ENCODE measurements at places on chromosomes 6 and 20.
A peak's percentile ranks its signal among the peaks of the same experiment; 100 is the strongest.

DNA sequence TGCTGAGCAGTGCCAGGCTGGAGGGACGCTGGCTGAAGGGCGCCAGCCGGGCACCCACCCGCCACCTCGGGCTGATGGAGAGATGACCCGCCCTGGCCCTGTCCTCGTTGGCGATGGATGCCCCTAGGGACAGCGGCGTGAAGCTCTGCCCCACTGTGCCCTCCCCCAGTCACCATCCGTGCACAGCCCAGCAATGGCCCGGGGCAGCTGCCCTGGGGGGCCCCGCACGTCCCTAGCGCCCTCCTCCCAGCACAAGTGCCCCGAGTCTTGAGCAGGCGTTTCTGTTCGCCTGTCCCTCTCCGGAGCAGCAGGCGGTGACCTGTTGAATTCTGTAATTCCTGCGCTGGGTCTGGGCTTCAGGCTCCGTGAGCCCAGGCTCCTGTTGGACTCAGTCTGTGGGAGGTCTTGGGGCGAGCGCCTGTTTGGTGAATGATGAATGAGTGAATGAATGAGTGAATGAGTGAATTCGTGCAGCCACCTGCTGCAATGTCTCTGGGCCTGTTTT, 36.8 kb upstream of the CHRNA4 start:
- DNase-seq = no peak

DNA sequence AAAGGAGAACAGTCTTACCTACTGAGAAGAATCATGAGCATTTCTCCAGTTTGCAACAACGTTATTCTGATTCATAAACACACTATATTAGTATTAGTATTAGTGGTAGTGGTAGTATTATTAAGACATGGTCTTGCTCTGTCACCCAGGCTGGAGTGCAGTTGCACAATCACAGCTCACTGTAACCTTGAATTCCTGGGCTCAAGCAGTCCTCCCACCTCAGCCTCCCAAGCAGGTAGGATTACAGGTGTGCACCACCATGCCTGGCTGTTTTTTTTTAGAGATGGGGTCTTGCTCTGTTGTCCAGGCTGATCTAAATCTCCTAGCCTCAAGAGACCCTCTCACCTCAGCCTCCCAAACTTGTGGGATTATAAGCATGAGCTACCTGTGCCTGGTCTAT, 363.5 kb downstream of the SAMD5 start:
- no peak for DNase-seq

- no peak for DNase-seq
Observed at GRCh38 chr20:16301986-16302385, 271.3 kb downstream of the KIF16B start.

- no peak for DNase-seq
Observed at GRCh38 chr20:53163486-53163885, 191.3 kb downstream of the TSHZ2 start.

GRCh38 chr6:56814802-56815201, 140.1 kb upstream of the BEND6 start:
- no peak for DNase-seq

DNA sequence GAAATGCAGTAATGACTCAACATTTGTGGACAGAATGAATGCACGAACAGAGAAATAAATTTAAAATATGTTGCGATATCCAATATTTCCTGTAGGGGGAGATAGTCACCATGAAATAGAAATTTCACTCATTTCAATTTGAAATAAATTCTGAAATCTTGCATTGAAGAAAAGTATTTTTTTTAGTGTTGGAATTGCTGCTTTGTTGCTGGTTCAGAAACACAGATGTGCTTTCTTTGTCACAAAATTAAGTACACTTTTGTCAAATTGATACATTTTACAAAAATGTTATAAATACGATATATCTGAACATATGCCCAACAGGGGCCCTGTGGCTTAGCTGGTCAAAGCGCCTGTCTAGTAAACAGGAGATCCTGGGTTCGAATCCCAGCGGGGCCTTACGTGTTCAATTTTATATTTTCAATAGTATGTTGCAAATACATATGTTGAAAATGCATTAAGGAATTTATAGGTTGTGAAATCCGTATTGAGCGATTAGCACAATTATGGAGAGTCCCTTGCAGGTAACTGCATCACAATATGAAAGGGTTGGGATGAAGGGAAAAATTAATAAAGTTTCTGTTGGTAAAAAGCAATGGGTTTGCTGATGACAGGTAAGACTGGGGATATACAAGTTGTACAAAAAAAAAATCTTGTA, 85.4 kb upstream of the PRSS16 start:
- DNase-seq = no peak

DNA sequence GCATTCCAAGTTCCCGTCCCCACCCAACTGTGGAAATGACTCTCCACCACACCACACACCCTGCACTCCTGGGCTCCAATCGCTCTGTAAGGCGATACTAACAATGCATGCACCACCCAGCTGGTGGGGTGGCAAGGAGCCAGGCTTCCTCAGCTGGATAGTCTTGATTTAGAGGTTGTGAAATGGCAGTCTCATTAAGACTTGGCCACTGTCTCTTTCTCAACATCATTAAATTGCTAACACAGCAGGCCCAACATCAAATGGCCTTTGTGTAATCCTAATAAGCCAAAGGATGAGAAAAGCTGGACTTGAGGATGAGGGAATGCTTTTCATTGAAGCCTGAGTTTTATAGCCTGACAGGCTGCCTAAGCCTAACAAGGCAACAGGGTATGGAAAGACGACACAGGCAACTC, 223.7 kb downstream of the GMDS start:
- DNase-seq = no peak

- no peak for DNase-seq
Observed at GRCh38 chr6:1633366-1634021, 23.8 kb downstream of the FOXC1 start.

DNA sequence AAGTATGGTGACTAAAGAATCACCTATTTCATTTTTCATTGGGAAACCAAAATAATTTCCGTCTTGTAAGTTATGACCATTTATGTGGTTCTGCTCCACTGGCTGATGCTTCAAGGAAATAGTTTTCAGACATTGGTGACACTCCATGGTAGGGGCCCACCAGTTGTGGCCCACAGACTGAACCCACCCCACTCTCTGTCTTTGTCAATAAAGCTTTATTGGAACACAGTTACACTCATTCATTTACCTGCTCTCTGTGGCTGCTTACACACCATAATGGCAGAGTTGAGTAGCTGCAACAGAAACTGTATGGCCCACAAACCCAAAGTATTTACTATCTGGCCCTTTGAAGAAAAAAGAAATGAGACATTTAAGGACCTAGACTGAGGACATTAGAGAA, 78.5 kb downstream of the TBC1D7 start:
- no peak for DNase-seq

- no peak for DNase-seq
Observed at GRCh38 chr6:138026342-138026741, 80.9 kb downstream of the PERP start.

DNA sequence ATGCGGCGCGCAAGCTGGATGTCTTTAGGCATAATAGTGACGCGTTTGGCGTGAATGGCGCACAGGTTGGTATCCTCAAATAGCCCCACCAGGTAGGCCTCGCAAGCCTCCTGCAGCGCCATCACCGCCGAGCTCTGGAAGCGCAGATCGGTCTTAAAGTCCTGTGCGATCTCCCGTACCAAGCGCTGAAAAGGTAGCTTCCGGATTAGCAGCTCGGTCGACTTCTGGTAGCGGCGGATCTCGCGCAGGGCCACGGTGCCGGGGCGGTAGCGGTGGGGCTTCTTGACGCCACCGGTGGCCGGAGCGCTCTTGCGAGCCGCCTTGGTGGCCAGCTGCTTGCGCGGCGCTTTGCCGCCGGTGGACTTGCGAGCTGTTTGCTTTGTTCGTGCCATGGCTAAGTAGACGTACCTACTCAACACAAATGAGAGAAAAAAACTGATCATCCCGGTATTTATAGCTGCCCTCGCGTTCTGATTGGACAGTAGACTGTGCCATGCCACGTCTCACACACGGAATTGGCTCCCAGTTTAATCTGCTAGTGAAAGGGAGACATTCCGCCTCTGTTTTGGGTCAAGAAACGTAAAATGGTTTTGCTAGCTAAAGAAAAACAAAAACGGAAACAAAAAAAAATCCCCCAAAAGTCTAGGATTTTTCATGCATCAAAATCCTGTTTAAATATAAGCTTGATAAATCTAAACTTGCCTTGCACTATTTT, 40.1 kb downstream of the OR2B2 start:
- peak; percentile 39 for DNase-seq

GRCh38 chr6:32983493-32983848, 15.1 kb downstream of the BRD2 start:
- DNase-seq = no peak

- no peak for DNase-seq
Observed at GRCh38 chr6:130682066-130682465, 145.1 kb upstream of the SMLR1 start.

- DNase-seq = no peak
Observed at GRCh38 chr20:33176101-33176500, 8.1 kb downstream of the BPIFA2 start.

DNA sequence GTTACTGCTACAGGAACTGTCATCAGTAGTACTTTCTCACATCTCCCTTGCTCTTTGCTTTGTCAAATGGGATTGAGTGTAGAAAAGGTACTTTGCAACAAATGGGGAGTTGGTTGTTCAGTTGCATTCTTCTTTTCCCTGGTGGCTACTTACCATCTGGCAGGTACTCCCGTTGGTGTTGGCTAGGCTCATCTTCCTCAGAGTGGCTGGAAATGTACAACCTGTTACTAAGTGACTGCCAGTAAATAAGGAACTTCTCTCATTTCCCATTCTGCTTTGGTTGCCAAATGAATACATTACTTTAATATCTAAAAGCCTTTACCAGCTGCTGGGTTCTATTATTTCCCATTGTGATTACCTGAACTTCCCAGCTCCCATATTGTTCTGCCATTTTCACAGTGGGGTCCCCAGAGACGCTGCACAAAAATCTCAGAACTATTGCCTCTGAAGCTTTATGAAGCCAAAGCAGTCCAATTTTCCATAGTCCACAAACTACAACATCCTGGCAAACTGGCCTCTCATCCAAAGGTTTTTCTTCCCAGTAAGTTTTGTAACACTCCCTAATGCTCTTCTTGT, 229.7 kb upstream of the HTR1E start:
- no peak for DNase-seq

All from C1 segment of cervical spinal cord (tissue), 14 donors.